ENCODE measurements at places on chromosomes 4 and X. TPM values are rescaled to one million over a fixed set of nuclear protein-coding genes. Genes with fewer than 3 reads are reported as not detected.

ATP2B3 gene
- total RNA-seq, result not detected

ZCCHC18 gene
- total RNA-seq, result 1.2 TPM

GCNA gene
- total RNA-seq, result 2.3 TPM

DCLK2 gene
- total RNA-seq, result 0.67 TPM

GPRASP1 gene
- 1.3 TPM for total RNA-seq

CXorf49 gene
- total RNA-seq, result not detected

AWAT2 gene
- total RNA-seq, result not detected

TMPRSS11F gene
- not detected for total RNA-seq

GPR143 gene
- total RNA-seq, result not detected

DCHS2 gene
- total RNA-seq, result 0.17 TPM

SLC2A9 gene
- 86.4 TPM for total RNA-seq

CENPVL3 gene
- 0.17 TPM for total RNA-seq

SLC26A1 gene
- total RNA-seq, result not detected

FAM9C gene
- not detected for total RNA-seq

HERC3 gene
- total RNA-seq, result 61.5 TPM

DUSP21 gene
- total RNA-seq, result not detected

SLC9A7 gene
- total RNA-seq, result 32.4 TPM

FOXR2 gene
- total RNA-seq, result not detected

RTL5 gene
- total RNA-seq, result 1.9 TPM

QDPR gene
- 43.5 TPM for total RNA-seq

MAP3K15 gene
- not detected for total RNA-seq
